ENCODE measurements at places on chromosomes 11 and 22. TPM values are rescaled to one million over a fixed set of nuclear protein-coding genes. Genes with fewer than 3 reads are reported as not detected.

The HMOX1 gene
- 416 TPM for total RNA-seq

The HPS5 gene
- 13.8 TPM for total RNA-seq

The DPP3 gene
- 59.3 TPM for total RNA-seq

The TMPRSS4 gene
- not detected for total RNA-seq

The CARD18 gene
- not detected for total RNA-seq

The KRTAP5-2 gene
- total RNA-seq = not detected
